Endothelial cell (in vitro differentiated cells): ENCODE measurements at places on chromosomes 5 and 9. TPM values are rescaled to one million over a fixed set of nuclear protein-coding genes. Genes with fewer than 3 reads are reported as not detected.

- H3K4me1 ChIP-seq: peaks cover 7% of the 10 kb centered on the region
- no peak overlapping the region for H3K27ac ChIP-seq
- H3K36me3 ChIP-seq: peaks cover 15% of the 10 kb centered on the region
- no peak overlapping the region for H3K4me3 ChIP-seq
- no peaks in the 10 kb centered on the region for H3K27me3 ChIP-seq
Observed at GRCh38 chr9:98081477-98082219, 25.1 kb downstream of the NANS start.

GRCh38 chr5:6163913-6164312, 214.4 kb downstream of the MED10 start:
- H3K4me1 ChIP-seq: no peaks in the 10 kb centered on the region
- DNase-seq: no peak
- H3K27me3 ChIP-seq: no peaks in the 10 kb centered on the region
- no peak overlapping the region for H3K27ac ChIP-seq
- no peak overlapping the region for H3K4me3 ChIP-seq

DNA sequence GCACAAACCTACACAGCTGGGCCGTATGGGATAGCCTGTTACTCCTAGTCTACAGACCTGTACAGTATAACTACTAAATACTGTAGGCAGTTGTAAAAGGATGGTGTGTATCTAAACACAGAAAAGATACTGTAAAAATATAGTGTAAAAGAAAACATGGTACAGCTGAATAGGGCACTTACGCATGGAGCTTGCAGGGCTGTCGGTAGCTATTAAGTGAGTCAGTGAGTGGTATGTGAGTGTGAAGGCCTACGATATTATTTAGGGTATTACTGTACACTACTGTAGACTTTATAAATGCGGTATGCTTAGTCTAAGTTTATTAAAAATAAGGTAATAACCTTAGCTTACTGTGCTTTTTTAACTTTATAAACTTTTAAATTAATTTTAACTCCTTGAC, 1.2 kb downstream of the ZCCHC9 start:
- H3K27me3 ChIP-seq: peaks cover 11% of the 10 kb centered on the region
- H3K4me1 ChIP-seq: peaks cover 16% of the 10 kb centered on the region
- no peak overlapping the region for H3K27ac ChIP-seq

- peak overlapping the region; percentile 92 for H3K27ac ChIP-seq
- H3K36me3 ChIP-seq: no peaks in the 10 kb centered on the region
- H3K4me1 ChIP-seq: peaks cover 33% of the 10 kb centered on the region
- no peak overlapping the region for H3K4me3 ChIP-seq
Observed at GRCh38 chr5:113693701-113694100, 180.2 kb downstream of the YTHDC2 start.

- H3K4me1 ChIP-seq: no peaks in the 10 kb centered on the region
- DNase-seq: no peak
- H3K4me3 ChIP-seq: no peak overlapping the region
- no peaks in the 10 kb centered on the region for H3K27me3 ChIP-seq
- H3K36me3 ChIP-seq: no peaks in the 10 kb centered on the region
- no peak overlapping the region for H3K27ac ChIP-seq
Observed at GRCh38 chr5:74963407-74963806, 89.0 kb downstream of the GCNT4 start.

DNA sequence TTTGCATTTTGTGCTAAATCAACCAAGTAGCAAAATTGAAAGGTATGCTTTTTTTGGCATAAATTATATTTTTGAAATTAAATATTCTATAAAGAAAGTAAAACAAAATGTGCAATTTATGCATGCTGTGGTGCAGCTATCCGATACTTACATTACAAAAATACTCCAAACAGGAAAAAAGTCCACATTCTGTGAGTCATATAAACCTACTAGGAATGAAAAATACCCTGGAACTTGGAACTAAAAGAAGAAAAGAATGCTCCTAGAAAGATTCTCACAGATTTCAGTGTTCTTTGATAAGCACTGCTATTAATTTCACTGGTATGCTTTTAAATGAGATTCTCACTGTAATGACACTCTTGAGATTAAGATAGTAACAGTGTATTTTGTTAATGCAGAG, 92.6 kb downstream of the OSMR start:
- no peak overlapping the region for H3K4me3 ChIP-seq
- H3K27ac ChIP-seq: no peak overlapping the region
- no peaks in the 10 kb centered on the region for H3K4me1 ChIP-seq
- DNase-seq: no peak
- H3K27me3 ChIP-seq: no peaks in the 10 kb centered on the region
- H3K36me3 ChIP-seq: peaks cover 3% of the 10 kb centered on the region

GRCh38 chr5:134561871-134562296, 36.4 kb downstream of the JADE2 start:
- DNase-seq: peak; percentile 77
- no peak overlapping the region for H3K4me3 ChIP-seq
- peak overlapping the region; percentile 83 for H3K27ac ChIP-seq
- peaks cover 11% of the 10 kb centered on the region for H3K4me1 ChIP-seq
- H3K36me3 ChIP-seq: peaks cover 8% of the 10 kb centered on the region

GRCh38 chr9:127014216-127014909, 99.8 kb downstream of the RALGPS1 start:
- no peak overlapping the region for H3K4me3 ChIP-seq
- H3K27ac ChIP-seq: no peak overlapping the region
- no peak for DNase-seq
- no peaks in the 10 kb centered on the region for H3K4me1 ChIP-seq
- H3K36me3 ChIP-seq: no peaks in the 10 kb centered on the region
- no peaks in the 10 kb centered on the region for H3K27me3 ChIP-seq

- no peak for DNase-seq
- no peaks in the 10 kb centered on the region for H3K4me1 ChIP-seq
- no peak overlapping the region for H3K27ac ChIP-seq
Observed at GRCh38 chr5:145846081-145846480, 10.9 kb upstream of the PRELID2 start.

DNA sequence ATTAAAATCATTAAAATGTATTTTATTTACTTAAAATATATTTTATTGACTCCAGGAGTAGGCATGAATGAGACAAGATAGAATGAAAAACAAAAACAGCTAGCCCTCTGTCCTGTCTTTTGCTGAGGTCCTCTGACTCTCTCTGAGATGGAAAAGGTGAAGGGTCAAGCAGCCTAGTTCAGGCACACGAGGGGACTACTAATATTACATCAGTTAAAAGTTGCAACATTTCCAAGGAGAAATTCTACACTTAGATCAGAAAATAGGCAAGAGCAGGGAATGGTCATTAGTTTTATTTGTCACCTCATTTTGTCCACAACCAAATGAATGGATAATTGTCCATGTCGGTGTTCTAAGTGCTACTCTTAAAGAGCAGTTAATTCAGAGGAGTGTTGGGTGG, 148.5 kb downstream of the CDH10 start:
- DNase-seq: no peak
- no peaks in the 10 kb centered on the region for H3K4me1 ChIP-seq
- H3K27me3 ChIP-seq: no peaks in the 10 kb centered on the region
- no peaks in the 10 kb centered on the region for H3K36me3 ChIP-seq
- H3K27ac ChIP-seq: no peak overlapping the region

- DNase-seq: no peak
- H3K36me3 ChIP-seq: no peaks in the 10 kb centered on the region
- no peak overlapping the region for H3K4me3 ChIP-seq
- H3K4me1 ChIP-seq: peaks cover 4% of the 10 kb centered on the region
- H3K27ac ChIP-seq: no peak overlapping the region
Observed at GRCh38 chr9:123893831-123894460, 36.0 kb downstream of the DENND1A start.

DNA sequence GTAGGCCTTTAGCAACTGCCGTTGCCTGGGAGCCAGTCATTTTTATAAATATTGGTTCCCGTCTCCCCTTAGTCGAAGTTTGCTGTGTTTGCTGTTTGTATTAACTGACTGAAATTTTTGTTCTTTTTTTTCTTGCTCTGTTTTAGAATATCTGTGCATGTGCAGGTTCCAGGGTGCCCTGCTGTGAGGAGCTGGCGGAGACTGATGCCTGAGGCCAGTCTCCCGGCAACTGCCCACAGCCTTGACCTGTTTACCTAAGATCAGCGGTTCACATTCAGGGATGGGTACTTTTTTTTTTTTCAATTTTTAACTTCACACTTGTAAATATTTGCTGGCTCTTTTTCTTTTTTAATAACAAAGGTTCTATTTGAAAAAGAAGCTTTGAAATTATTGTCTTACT, 262.6 kb upstream of the ADAMTS16 start:
- H3K4me1 ChIP-seq: no peaks in the 10 kb centered on the region
- H3K4me3 ChIP-seq: no peak overlapping the region

GRCh38 chr9:132998831-132999635, 20.5 kb downstream of the GFI1B start:
- peaks cover 17% of the 10 kb centered on the region for H3K27me3 ChIP-seq
- DNase-seq: no peak
- H3K4me1 ChIP-seq: peaks cover 37% of the 10 kb centered on the region
- no peak overlapping the region for H3K27ac ChIP-seq
- H3K36me3 ChIP-seq: no peaks in the 10 kb centered on the region
- no peak overlapping the region for H3K4me3 ChIP-seq

GRCh38 chr9:25990376-25990775, 312.1 kb upstream of the TUSC1 start:
- no peaks in the 10 kb centered on the region for H3K4me1 ChIP-seq
- peaks cover 7% of the 10 kb centered on the region for H3K27me3 ChIP-seq
- H3K36me3 ChIP-seq: peaks cover 10% of the 10 kb centered on the region
- DNase-seq: no peak
- no peak overlapping the region for H3K27ac ChIP-seq

GRCh38 chr5:95621839-95622629, 2.1 kb downstream of the GPR150 start:
- H3K4me1 ChIP-seq: peaks cover 25% of the 10 kb centered on the region
- peak overlapping the region; percentile 85 for H3K4me3 ChIP-seq
- no peak for DNase-seq
- H3K27me3 ChIP-seq: peaks cover 24% of the 10 kb centered on the region
- peaks cover 4% of the 10 kb centered on the region for H3K36me3 ChIP-seq

DNA sequence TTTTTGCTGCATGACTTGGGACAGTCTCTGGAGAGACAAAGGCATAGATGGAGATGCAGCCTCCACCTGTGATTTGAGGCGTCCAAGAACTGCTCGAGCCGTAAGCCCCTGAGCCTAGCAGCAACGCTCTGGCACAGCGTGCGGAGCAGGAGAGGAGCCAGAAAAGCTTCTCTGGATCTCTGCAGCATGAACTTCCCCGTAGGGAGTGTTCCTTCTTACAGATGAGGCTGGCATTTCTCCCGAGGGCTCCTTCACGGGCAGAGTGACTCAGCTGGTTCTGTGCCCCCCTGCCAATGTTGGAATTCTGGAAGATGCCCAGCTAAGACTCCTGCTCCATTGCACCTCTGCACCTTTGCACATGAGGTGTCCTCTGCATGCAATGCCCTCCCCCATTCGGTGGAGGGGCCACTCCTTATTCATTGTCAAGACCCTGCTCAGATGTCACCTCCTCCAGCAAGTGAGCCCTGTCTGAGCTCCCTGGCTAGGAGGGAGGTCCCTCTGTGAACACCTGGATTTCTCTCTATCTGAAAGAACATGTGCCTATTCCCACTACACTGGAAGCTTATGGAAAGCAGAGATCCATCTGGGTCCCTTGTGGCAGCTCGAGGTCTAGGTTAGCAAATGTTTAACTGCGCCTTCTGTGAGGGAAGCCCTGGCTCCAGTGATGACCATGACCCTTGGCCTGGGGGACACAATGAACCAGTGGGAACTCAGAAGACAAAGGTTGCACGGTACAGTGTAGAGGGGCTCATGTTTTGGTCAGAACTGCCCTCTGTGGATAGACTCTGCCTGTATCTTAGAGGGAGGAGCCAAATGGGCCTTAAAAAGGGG, 39.6 kb downstream of the SH3PXD2B start:
- H3K27me3 ChIP-seq: no peaks in the 10 kb centered on the region
- peaks cover 29% of the 10 kb centered on the region for H3K36me3 ChIP-seq
- no peak for DNase-seq
- no peak overlapping the region for H3K27ac ChIP-seq
- peaks cover 5% of the 10 kb centered on the region for H3K4me1 ChIP-seq

DNA sequence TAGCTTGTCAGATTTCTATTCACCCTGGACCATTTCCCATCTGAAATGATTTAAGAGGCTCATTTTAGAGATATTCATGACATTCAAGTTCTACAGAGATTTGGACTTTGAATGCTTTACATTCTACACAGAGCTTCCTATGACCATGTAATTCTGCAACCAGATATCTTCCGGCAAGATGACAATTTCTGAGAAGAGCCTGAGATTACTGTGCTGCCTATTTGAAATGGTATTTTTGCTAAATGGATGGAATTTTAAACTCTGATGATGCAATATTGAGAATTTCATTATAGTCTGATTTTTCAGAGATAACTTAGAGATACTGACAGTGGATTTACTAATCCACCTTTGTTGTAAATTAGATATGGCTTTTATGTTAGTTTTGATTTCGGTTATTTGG, 16.0 kb upstream of the ACOT12 start:
- no peaks in the 10 kb centered on the region for H3K27me3 ChIP-seq
- DNase-seq: no peak
- no peaks in the 10 kb centered on the region for H3K36me3 ChIP-seq
- H3K27ac ChIP-seq: no peak overlapping the region

GRCh38 chr5:128669803-128670202, 131.8 kb upstream of the FBN2 start:
- no peak for DNase-seq
- no peaks in the 10 kb centered on the region for H3K36me3 ChIP-seq
- peaks cover 2% of the 10 kb centered on the region for H3K27me3 ChIP-seq
- H3K4me3 ChIP-seq: no peak overlapping the region
- no peak overlapping the region for H3K27ac ChIP-seq

DNA sequence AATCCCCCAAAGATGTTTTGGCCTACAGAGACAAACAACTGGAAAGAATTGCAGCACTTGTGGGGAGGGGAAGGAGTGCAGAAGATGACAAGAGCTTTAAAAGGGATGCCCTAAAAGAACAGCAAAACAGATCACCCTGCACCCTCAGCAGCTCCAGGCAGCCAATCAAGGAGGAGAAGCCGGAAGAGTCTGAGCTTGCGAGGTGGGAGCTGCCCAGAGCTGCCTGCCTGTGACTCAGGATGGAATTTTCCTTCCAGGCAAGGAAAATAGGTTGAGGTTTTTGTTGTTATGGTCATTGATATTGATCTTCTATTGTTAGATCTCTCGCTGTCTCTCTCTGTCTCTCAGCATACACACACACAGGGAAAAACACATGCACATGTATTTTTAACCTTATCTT, 70.3 kb upstream of the MAP1B start:
- peaks cover 11% of the 10 kb centered on the region for H3K4me1 ChIP-seq
- H3K36me3 ChIP-seq: no peaks in the 10 kb centered on the region
- no peak overlapping the region for H3K4me3 ChIP-seq
- H3K27ac ChIP-seq: no peak overlapping the region
- peak; percentile 7 for DNase-seq

- H3K4me3 ChIP-seq: no peak overlapping the region
- no peak overlapping the region for H3K27ac ChIP-seq
- no peaks in the 10 kb centered on the region for H3K4me1 ChIP-seq
- H3K36me3 ChIP-seq: no peaks in the 10 kb centered on the region
- DNase-seq: no peak
Observed at GRCh38 chr9:75188756-75189155, 100.4 kb downstream of the OSTF1 start.

- no peak overlapping the region for H3K4me3 ChIP-seq
- H3K27ac ChIP-seq: no peak overlapping the region
- peaks cover 15% of the 10 kb centered on the region for H3K36me3 ChIP-seq
- peaks cover 14% of the 10 kb centered on the region for H3K27me3 ChIP-seq
Observed at GRCh38 chr9:128917151-128917849, 3.5 kb upstream of the PHYHD1 start.

- no peak overlapping the region for H3K4me3 ChIP-seq
- H3K36me3 ChIP-seq: no peaks in the 10 kb centered on the region
- peaks cover 2% of the 10 kb centered on the region for H3K27me3 ChIP-seq
- peak; percentile 7 for DNase-seq
- peak overlapping the region; percentile 13 for H3K27ac ChIP-seq
Observed at GRCh38 chr9:96605328-96605727, 14.3 kb downstream of the CDC14B start.

Gene FXN
- 14.4 TPM for total RNA-seq

Gene UBE2QL1
- total RNA-seq: 0.85 TPM

Gene TPRN
- total RNA-seq: 8.2 TPM

Gene IL13
- total RNA-seq: not detected

Gene MGAT1
- total RNA-seq: 115 TPM

Gene FBXW5
- 100.0 TPM for total RNA-seq

Gene TPPP
- total RNA-seq: 0.05 TPM

Gene ENTPD8
- 0.21 TPM for total RNA-seq
